ENCODE measurements at places on chromosomes 2 and 18.

DNA sequence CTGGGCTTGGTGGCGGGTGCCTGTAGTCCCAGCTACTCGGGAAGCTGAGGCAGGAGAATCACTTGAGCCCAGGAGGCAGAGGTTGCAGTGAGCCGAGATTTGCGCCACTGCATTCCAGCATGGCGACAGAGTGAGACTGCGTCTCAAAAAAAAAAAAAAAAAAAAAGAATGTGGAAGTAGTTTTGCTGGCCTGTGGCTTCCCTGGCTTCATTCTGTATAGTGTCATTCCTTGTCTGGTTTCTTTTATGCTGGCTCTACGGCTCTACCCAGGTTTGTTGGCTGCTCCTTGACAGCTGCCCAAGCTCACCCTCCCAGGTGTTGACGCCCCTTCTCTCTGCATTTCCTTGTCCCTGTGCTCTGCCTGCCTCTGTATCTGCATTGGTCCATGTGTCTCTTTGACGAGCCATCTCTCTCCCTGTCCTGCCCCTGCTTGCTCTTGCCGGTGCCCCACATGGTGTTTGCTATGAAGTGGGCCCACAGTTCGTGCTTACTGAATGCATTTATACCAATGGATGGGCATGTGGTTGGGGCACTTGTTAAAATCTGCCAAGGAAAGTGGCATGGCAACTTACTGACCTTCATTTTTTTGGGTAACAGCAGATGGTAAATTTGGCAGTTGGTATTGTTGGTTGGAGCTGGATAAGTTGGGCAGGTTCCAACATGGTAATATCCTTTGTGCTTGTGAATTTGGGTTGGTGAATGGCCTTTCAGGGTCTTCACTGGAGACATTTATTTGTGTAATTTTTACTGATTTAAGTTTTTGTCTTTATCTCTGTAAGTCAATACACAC lies 113.9 kb downstream of the MAP4K4 start:
- DNase-seq: no peak

- DNase-seq: no peak
Observed at GRCh38 chr2:109377976-109378375, 235.8 kb downstream of the SEPTIN10 start.

DNA sequence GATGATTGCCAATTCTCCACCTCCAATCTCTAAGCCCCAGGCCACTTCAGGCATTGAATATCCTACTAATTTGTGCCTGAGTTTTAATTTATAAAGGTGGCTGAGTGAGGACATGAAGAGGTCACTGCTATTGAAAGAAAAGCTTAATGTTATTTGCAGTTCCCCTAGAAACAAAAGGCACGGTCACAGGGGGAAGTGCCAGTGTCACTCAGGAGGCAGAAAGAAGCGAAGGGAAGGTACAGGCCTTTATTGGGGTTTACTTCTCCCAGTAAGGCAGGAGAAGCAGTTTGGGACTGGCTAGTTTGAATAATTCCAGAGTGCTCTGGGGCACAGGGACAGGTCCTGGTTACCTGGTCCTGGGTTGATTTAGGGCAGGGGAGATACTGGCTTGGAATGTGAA lies 1.7 kb upstream of the ABHD1 start:
- DNase-seq: no peak

DNA sequence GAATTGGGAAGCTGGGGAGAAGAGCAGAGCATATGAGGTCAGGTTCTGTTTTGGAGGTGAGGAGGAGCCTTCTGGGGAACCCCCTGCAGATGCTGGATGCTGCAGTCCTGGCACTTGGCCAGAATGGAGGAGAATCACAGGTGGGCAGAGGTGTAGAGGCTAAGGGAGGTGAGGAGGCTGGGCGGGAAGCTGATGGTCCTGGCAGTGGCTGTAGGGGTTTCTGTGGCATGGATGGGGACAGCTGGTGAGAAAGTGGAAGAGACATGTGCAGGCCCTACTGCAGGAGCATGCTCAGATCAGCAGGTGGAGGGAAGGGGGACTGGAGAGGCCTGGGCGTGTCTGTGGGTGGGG lies 101.3 kb downstream of the DYSF start:
- no peak for DNase-seq

GRCh38 chr2:11661891-11662435 lies 8.0 kb downstream of the NTSR2 start:
- DNase-seq: no peak

GRCh38 chr2:53104263-53104662 lies 663.3 kb upstream of the CHAC2 start:
- peak; percentile 71 for DNase-seq

DNA sequence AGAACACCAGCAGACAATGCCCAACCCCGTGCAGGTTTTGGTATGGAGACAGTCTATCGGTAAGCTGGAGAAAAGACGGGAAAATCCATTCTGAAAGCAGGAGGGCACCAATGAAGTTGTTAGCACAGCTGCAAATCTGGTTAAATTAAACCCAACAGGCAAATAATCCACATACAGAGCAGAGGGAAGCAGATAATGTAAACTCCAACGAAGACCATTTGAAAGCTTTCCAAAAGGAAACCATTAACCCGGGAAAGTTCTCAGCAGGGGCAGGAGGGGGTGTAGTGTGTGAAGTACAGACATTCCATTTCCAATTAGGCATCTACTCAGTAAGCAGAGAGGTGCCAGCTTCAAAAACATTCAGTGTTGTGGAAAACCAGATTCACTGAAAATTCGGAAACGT lies 10.3 kb downstream of the EDAR start:
- DNase-seq: no peak

DNA sequence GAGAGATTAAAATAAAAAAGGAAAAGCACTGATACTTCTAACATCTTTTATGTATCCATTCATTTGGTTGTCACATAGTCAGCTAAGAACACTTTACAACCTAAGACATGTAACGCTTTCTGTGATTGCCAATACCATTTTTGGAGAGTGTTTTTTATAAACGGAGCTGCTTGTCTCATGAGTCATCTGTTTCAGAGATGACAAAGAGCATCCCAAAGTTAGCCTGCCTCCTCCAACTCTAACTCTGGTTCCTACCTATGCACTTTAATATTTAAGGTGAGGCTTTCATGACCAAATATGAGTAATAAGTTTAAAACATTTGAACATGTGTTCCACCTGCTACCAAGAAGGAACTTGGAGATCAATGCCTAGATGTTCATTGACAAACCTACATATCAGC lies 260.1 kb upstream of the SMIM21 start:
- DNase-seq: no peak

DNA sequence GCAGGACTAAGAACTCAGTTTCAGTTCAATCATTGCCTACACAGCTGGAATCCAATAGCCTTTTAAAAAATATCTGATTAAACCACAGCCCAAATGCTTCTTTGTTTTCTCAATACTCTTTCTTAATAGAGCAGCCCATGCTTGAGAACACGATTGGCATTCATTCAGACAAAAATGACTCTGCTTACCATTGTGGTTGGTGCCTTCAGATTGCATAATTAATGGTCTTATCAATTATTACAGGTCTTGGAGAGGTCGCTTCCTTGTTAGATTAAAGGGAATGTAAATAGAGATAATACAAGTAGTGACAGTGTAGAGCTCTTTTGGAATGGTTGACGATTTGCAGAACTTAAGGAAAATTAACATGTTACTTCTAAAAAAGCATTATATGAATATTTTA lies 107.2 kb downstream of the RNF152 start:
- no peak for DNase-seq

DNA sequence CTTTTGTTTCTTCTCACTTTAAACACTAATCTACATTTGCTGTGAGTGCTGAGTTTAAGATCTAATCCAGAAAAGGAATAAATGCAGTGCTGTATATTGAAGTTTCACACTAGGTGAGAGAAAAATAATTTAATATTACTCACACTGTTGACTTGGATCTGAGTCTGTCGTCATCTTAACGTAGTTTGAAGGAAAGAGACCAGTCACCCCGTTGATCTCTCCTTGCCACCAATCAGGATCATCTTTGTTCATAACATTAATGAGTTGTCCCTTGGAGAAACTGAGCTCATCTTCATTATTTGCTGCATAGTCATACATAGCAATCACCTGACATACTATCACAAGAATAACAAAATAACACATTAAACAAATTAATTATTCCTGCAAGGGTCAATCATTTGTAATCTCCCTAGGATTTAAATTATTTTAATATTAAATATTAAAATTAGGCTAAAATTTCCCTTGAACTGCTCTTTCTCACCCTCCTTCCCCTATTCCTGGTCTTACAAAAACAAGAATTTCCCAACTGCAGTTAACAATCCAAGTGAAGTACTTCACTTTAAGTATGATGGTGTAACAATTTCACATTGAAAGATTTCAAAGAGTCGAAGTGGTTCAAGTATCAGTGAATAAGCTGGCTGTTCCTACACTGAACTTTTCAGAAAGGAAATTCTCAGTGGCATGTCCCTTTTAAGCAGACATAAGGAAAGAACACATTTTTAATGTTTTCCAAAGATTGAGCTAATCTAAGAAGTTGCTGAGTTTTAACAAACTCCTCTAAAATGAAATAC lies 71.3 kb downstream of the FAM228A start:
- DNase-seq: peak; percentile 77

GRCh38 chr2:24878341-24878740 lies 41.7 kb downstream of the ADCY3 start:
- DNase-seq: no peak

- DNase-seq: no peak
Observed at GRCh38 chr2:181523756-181524155, 66.6 kb downstream of the ITGA4 start.

GRCh38 chr2:81545626-81546025 lies 1241.1 kb upstream of the LRRTM1 start:
- no peak for DNase-seq

- DNase-seq: no peak
Observed at GRCh38 chr2:25955869-25956535, 26.3 kb downstream of the KIF3C start.

GRCh38 chr2:23386339-23387220 lies 1.6 kb downstream of the KLHL29 start:
- DNase-seq: no peak

GRCh38 chr2:178998539-178998938 lies 51.4 kb downstream of the CCDC141 start:
- no peak for DNase-seq

DNA sequence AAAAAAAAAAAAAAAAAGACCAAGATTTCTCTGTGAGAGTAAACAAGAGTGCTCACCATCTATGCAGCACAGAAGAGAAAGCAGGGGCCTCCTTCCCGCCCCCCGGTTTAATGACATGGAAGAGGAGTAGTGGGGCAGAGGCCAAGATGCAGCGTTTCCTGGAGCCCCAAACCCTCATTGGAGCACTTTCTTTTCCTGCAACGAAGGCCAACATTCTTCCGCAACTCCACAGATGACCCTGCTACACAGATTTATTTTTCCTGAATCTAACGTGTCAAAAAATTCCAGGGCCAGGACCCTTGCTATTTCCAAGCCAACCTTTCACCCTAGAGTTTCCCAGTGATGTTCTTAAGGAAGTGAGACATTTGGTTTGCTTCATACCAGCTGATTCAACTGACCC lies 189.6 kb downstream of the MIB1 start:
- DNase-seq: no peak

- no peak for DNase-seq
Observed at GRCh38 chr18:42936289-42936688, 179.2 kb downstream of the RIT2 start.

GRCh38 chr18:63007231-63007630 lies 291.9 kb downstream of the PHLPP1 start:
- no peak for DNase-seq

GRCh38 chr2:222017252-222017850 lies 281.4 kb downstream of the PAX3 start:
- no peak for DNase-seq

- peak; percentile 89 for DNase-seq
Observed at GRCh38 chr2:190718652-190719526, 70.0 kb downstream of the NAB1 start.

- no peak for DNase-seq
Observed at GRCh38 chr2:48259811-48260210, 270.1 kb upstream of the STON1 start.

DNA sequence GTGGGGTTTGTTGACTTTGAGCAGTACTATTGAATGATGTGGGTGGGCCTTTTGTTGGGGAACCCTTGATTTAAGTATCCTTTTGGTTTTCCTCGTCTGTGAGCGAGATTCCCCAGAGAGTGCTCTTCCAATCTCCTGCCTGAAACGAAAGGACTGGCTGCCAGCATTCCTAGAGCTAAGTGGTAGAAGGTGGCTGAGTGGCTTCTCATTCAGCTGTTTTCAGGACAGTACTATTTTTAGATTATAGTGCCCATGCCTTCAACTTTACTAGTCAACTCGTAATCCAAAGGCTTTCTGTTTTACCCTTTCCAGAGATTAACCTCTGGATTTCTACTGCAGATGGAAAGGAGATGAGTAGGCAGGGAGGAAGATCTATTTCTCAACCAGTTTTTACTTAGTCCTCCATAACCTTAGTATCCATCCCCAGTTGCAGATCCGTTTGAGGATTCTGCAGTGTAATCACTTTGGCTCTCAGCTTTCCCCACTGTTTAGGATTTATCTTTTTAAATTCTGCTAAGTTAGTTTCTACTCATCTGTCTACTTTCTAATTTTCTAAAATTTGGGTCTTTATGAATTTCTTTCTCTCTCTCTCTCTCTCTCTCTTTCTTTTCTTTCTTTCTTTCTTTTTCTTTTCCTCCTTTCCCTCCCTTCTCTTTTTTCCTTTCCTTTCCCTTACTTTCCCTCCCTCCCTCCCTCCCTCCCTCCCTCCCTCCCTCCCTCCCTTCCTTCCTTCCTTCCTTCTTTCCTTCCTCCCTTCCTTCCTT lies 9.2 kb downstream of the SLC4A1AP start:
- no peak for DNase-seq

GRCh38 chr2:192539306-192539705 lies 344.6 kb upstream of the TMEFF2 start:
- DNase-seq: no peak

DNA sequence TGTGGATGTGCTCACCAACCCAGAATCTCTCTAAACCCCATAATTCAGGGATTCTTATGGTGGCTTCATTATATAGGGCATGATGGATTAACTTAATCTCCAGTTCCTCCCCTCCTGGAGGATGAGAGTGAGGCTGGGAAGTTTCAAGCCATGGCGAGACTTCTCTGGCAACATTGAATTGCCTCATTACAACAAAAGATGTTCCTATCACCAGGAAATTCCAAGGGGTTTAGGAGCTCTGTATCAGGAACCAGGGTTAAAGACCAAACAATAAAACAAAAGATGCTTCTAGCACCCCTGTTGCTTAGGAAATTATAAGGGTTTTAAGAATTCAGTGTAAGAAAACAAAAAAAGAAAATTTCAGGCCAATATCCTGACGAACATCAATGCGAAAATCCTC lies 100.1 kb downstream of the NAB1 start:
- no peak for DNase-seq

Measured in fibroblast of mammary gland (primary cell).